ENCODE measurements at places on chromosomes 2 and 18. TPM values are rescaled to one million over a fixed set of nuclear protein-coding genes. Genes with fewer than 3 reads are reported as not detected.

DNA sequence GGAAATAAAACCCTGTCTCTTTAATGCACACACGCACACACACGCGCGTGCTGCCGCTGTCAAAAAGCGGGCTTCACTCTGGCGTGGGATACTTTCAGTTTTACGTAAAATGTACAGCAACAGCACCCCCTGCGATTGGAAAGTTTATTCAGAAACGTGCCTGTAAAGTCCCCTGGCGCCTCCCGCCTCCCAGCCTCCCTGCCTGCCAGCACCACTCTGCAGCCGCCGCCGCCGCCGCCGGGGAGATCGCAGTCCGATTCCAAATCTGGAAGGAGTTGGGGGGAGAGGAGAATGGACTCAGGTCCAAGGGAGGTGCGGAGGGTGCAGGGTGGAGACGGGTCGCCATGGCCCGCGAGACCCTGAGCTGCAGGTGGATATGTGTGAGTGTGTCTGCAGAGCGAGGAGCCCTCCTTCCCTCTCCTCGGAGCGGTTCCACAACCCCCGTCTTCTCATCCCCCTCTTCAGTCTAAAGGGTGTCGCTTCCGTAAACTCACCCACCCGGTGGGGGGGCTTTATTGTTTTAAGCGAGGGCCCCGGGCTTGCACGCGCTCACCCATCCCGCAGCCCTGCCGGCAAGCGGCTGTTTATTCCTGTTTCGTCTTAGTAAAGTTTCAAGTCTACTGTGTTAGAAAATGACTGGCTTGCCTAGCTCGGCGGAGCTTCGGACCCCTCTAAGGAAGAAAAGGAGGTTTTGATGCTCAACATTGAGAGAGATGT lies 1.8 kb upstream of the BCL11A start:
- DNase-seq, result peak; percentile 83

GRCh38 chr2:74952575-74952974 lies 5.9 kb upstream of the POLE4 start:
- no peak for DNase-seq

- no peak for DNase-seq
Measured at GRCh38 chr2:207807516-207807915, 37.8 kb upstream of the FZD5 start.

DNA sequence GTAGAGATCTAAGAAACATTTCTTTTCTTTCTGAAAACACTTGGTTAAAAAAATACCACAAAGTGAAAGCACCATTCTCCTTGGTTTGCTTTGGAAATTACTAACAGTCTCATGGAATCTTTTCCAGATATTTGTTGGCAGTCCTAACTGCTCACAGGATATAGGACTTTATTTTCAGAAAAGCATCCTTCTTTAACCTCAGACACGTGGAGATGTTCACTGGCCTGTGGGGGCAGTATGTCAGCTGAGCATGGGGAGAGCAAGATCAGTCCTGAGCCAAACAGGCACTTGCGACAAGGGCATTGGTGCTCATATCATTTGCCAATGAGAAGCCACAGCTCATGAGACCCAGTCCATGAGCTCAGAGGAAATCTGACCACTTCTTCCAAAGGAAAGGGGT lies 371.9 kb downstream of the NBAS start:
- no peak for DNase-seq

GRCh38 chr2:211823886-211824479 lies 714.6 kb downstream of the ERBB4 start:
- no peak for DNase-seq

DNA sequence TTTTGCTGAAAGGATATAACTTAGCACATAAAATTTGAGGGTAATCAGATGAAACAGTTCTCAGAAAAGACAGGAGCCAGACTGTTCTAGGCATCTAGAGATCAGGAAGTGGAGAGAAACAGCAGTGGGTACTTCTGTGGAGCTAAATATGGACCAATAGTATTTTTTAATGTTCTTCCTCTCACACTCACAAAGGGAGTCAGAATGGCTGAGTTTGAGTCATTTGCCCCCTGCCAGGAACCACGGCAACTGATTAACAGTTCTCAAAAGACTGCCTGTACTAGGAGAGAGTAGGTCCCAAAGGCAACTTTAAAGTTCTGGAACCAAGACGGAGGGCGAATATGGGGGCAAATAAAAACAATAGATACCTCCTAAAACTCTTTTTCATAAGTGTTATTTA lies 107.5 kb downstream of the GULP1 start:
- DNase-seq, result no peak

- no peak for DNase-seq
Measured at GRCh38 chr2:222745836-222746559, 74.5 kb downstream of the MOGAT1 start.

GRCh38 chr2:64978514-64979268 lies 10.5 kb upstream of the SLC1A4 start:
- no peak for DNase-seq

DNA sequence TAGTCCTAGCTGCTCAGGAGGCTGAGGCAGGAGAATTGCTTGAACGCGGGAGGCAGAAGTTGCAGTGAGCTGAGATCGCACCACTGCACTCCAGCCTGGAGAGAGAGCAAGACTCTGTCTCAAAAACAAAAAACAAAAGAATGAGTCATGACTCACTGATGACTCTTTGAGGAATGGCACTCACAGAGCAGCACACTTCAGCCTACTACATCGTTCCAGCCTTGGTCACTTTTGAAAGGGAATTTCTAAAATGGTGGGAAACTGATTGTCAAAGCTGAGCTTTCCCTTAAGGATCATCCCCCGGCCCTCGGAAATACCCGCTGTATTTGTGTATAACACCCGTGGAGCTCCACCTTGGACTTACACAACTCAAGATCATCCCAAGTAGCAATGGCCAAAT lies 217.3 kb upstream of the HS6ST1 start:
- no peak for DNase-seq

- no peak for DNase-seq
Measured at GRCh38 chr2:55995211-55995610, 71.6 kb upstream of the EFEMP1 start.

Gene PJVK
- 2.9 TPM for total RNA-seq

Gene DAW1
- total RNA-seq, result not detected

Gene MAP2
- 14.1 TPM for total RNA-seq

Gene KIAA2012
- not detected for total RNA-seq

Measured in sigmoid colon (tissue), 7 donors.